GM23338 (cell line): ENCODE measurements at places on chromosomes 2 and 18.

DNA sequence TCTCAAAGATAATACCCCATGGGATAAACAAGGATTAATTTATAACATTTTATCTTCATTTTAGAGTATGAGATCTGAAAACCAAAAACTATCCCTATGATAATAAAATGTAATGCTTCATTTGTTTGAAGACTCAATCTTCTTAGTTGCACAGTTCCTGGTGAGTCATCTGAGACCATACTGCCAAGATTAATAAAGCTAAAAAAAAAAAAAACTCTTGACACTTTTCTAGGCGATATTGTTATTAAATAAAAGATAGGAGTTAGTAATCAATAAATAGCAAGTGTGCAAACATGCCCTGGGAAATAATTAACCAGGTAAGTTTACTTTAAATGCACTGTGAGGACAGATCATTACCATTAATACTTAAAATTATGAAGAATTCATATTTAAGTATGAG lies 83.9 kb downstream of the RPE start:
- no peak for DNase-seq

- DNase-seq: no peak
Measured at GRCh38 chr18:62730941-62731340, 15.6 kb downstream of the PHLPP1 start.

DNA sequence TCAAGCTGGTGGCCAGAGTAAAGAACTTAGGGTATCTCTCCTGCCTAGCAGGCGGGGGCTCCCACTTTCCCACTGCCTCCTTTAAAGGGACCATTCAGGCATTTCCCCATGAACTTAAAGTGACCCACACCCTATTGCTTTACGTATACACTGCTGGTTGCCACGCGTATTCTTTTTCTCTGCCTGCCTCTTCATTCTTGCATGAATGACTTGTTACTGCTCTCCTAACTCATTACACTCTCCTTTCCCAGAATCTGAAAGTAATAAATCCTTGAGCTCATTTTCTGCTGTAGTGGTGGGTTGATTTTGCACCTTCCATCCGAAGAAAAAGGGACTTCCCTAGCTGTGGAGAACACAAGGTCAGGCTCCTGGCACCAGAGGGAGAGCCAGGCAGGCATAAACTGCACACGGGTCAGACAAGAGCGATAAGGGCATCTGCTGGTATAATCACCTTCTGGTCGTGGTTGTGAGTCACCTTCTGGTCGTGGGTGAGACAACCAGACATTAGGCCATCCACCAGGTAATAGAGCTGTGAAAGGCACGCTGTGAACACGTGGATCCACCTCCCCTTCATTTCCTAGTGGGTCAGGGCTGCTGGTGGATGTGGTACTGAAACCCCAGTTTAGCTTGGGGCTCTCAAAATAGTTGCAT lies 950.3 kb downstream of the SOCS6 start:
- no peak for DNase-seq

- DNase-seq: no peak
Measured at GRCh38 chr2:155839991-155840390, 492.5 kb downstream of the NR4A2 start.

DNA sequence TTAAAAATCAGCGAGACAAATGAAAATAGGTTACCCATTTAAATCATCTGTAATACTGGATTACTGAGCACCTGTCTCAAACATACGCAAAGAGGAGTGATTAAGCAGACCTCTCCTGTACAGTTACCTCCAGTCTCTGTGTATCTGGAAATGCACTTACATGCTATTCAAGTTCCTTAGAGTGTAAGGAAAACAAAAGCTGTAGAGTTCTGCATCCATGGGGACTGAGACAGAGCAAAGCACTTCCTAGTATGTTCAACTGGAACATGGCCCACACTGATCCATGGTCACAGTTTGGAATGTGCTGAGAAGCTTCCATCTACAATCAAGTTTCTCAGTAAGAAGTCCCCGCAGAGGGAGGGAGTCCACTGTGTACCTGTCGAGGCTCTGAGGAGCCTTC lies 63.9 kb downstream of the PPP4R1 start:
- DNase-seq: no peak

GRCh38 chr2:150303281-150303680 lies 184.2 kb downstream of the RND3 start:
- peak; percentile 27 for DNase-seq
